ENCODE measurements at places on chromosomes 13 and 19.
A peak's percentile ranks its signal among the peaks of the same experiment; 100 is the strongest.

- DNase-seq, result no peak
Observed at GRCh38 chr19:29528946-29529645, 3.3 kb downstream of the VSTM2B start.

DNA sequence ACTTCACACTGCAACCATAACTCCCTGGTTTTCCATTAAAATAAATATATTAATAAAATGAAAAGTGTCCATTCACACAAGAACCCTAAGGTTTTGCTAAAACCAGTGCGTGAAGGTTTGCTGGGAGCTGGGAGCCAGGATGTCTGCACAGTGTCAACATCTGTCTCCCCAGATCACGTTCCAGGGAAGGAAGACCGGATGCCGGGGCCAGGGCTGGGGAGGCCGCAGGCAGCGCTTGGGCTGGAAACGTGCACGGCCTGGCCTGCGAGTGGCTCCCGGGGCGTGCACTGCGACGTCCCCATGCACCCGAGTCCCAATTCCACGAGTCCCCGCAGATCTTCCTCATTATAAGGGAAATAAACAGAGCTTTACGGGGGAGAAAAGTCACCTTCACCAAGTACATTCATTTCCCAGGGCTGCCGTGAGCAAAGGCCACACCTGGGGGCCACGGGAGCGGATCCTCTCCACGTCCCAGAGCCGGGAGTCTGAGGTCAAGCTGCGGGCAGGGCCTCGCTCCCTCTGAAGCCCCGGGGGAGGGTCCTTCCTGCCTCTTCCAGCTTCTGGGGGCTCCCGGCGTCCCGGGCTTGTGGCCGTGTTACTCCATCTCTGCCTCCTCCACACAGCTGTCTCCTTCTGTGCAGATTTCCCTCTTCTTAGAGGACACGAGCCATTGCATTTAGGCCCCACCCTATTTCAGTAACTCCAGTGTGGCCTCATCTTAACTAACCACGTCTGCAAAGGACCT is 12.8 kb downstream of the SHC2 start:
- DNase-seq, result no peak

DNA sequence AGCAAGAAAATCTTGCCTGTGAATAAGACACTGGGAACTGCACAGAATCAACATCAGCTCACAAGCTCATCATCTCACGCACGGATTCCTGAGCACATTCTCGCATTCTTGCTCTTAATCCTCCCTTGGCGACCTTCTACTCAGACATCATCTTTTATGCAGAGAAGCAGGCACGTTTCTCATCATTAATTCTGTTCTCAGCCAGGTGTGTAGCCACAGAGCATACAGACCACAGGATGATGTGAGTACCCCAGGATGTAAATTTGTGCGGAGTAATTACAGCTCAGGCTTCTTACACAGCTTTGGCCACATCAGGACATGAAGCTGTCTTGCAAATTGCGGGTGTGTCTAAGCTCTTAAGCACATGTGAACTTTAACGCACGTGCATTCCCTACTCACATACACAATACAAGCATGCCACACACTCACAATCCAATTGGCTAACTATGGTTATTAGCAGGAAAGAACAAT is 36.5 kb upstream of the SACS start:
- no peak for DNase-seq

DNA sequence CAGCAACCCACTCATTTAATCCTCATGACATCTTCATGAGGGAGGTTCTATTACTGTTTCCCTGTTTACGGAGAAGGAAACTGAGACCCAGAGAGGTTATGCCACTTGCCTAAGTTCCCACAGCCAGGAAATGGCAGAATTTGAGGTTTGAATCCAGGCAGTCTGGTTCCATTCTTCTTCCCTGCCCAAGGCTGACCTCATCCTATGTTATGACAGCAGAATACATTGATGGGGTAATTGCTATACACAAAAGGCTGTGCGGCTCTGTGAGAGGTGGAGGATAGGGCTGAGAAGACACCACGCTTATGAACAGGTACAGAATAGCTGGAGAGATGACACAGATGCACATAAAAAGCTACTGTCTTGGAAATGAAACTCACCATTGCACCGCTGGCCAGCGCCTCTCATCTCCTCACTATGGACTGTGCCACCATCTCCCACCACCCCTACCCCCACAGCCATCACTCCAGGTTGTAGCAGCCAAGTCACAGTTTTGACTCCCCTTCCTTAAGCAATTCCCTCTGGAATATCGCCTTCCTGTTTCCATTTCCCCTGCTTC is 11.5 kb downstream of the MAG start:
- DNase-seq, result no peak

GRCh38 chr13:113110048-113110851 is 4.7 kb downstream of the F7 start:
- DNase-seq, result no peak

DNA sequence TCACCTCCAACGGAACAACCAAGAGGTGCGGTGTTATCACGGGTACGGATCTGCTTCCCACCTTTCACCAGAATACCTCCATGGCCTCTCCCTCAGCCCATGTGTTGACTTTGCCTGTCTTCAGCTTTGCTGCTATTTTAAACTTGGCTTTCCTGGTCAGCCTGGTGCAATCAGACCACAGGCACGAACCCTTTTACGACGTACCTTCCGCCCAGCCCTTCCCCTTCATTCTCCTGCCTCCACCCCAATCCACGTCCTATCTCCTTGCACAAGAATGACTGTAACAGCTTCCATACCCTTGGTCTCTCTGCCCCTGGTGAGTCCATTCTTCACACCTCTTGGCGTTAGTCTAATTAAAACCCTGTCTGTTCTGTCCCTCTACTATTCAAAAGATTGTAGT is 431.7 kb downstream of the EFNB2 start:
- DNase-seq, result no peak

GRCh38 chr13:106083620-106084350 is 451.7 kb downstream of the EFNB2 start:
- DNase-seq, result no peak

DNA sequence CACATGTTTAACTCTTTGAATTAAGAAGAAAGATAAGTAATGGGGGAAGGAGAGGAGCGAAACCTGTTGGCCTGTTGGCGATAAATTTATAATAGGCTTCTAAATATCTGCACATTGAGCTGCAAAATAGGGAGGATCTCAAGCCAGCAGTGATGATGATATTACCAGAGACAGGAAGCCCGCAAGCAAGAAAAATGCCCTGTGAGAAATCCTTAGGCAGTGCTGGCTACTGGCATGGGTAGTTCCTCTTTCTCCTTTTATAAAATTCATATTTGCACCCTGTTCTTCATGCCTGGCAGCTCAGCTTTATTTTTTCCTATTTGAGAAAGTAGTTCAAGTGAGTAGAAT is 858 bp upstream of the USP12 start:
- DNase-seq, result no peak

DNA sequence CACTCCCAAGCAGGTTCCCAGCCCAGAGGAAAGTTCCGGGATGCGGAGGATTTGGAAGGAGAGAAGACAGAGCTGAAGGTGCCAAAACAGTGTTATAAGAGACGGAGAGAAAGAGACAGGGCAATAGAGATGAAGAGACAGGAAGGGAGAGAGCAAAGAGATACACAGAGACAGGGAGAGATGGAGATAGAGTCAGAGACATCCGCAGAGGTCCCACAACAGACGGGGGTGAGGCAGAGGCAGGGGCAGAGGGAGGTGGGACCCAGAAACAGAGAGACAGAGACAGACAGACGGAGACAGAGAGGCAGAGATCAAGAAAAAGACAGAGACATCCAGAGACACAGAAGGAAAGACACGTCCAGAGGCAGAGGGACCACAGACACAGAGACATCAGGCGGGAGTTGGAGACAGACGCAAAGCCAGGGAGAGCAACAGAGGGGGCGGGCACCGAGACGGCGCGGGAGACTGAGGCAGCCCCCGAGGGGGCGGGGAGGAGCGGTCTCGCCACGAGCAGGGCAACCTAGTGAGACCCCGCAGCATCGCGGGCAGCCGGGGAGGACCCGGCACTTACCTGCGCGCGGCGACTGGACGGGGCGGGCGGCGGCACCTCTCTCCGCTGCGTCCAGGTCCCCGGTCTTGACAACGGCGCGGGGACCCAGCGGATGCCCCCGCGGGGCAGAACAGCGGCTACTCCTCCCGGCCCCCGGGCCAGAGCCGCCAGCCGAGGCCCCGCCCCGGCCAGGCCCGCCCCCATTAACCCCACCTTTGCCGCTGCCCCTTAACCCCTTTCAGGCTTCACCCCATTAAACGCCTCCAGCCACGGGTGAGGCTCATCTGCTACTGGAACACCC is at the start of gene GPR4:
Gene GPR4 (minus strand): TSS at position 689 of the 851 bp plus-strand sequence. CDS start 10,346 bp downstream, outside the sequence.
- no peak for DNase-seq

DNA sequence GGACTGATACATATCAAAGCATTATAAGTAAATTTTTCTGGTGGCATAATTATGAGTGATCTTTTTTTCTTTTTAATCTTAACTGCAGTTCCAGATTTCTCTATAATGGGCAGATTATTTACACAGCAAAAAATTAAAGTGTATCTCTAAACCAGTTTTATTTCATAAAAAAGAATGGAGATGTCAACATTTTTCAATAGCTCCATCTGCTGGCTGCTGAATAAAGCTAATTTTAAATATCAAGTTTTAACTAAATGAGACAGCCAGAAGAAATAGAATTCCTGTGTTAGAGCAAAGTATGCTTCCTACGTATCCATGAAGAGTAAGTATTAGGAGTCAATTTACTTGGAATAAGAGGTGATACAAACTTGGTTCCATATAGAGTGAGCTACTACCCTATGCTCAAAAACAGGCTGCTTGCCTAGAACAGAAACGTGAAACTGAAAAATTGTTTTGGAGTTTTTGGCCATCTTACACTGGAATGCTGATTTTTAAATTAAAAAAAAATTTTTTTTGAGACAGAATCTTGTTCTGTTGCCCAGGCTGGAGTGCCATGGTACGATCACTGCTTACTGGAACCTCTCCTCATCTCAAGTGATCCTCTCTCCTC is 5.0 kb upstream of the PDS5B start:
- DNase-seq, result peak; percentile 15

- DNase-seq, result no peak
Observed at GRCh38 chr19:9971166-9971897, 35.0 kb upstream of the OLFM2 start.

DNA sequence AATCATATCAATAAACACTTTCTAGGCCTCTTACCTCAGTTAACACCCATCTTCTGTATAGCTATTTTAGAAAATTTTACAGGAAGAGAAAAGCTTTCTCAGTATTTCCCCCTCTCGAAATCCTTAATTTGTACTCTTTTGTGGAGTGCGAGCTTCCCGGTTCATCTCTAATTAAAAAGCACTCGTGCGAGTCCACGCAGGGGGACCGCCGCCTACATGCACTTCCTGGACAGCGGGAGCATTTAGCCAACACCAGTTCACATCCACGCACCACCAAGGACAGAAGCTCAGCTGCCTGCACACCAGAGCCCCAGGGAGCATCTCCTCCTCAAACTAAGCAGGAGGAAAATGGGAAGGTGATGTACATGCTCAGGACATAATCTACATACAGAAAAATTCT is 60.0 kb downstream of the RASA3 start:
- DNase-seq, result no peak

DNA sequence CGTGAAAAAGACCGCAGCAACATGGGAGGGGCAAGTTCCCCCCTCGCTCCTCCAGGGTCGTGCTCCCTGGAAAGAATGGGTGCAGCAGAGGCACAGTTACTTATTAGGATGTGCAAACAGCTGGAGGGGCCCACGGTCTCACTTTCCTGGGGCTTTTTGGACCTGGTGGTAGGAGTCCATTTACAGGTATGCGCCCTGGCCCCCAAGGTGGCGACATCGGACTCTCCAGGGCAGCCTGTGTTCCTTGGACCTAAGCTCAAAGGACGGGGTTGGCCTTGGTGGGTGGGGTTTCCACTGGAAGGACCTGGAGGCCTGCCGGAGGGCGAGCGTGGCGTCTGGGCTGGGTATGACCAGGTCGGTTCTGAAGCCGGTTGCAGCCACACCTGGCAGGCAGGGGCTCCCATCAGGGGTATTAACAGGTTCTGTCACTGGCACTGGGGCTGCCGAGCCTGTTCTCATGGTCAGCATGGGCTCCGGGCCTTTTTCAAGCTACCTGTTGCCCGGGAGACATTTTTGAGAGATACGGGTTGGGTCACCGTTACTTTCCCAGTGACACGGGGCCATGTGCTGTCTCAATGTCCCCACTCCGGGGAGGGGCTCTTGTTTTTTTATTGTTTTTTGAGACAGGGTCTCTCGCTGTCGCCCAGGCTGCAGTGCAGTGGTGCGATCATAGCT is 5.9 kb downstream of the ZFR2 start:
- no peak for DNase-seq

GRCh38 chr19:16620018-16620417 is 8.0 kb downstream of the MED26 start:
- DNase-seq, result no peak

- no peak for DNase-seq
Observed at GRCh38 chr13:76879203-76879882, 6.9 kb downstream of the KCTD12 start.

DNA sequence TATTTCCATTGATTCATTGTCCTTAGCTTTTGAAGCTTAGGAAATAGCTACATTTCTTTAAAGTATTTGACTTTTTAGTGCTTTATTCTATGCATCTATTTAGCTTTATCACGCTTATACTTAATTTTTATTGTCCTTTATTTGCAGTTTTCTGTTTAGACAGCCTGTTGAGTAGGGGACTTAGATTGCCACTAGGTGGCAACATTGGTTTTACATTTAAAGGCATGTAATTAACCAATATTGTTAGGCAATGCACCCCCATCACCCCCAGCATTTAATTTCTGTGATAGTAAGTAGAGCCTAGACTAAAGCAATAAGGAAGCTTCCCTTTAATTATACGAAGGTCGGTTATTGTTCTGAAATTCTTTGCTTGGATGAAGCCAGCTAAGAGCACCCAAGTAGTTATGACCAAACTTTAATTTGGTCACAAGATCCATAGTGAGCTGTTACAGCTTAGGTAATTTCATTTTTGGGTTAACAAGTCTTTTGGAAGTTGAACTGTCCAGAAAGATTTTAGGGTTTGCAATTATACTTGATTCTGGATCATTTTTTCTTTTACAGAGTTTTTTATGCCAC is 36.5 kb downstream of the B3GLCT start:
- DNase-seq, result peak; percentile 26

- no peak for DNase-seq
Observed at GRCh38 chr19:56191115-56191514, 6.5 kb downstream of the ZSCAN5B start.

- DNase-seq, result no peak
Observed at GRCh38 chr13:21929400-21929799, 258.5 kb downstream of the FGF9 start.

GRCh38 chr13:45490068-45490467 is 25.3 kb downstream of the COG3 start:
- DNase-seq, result no peak

DNA sequence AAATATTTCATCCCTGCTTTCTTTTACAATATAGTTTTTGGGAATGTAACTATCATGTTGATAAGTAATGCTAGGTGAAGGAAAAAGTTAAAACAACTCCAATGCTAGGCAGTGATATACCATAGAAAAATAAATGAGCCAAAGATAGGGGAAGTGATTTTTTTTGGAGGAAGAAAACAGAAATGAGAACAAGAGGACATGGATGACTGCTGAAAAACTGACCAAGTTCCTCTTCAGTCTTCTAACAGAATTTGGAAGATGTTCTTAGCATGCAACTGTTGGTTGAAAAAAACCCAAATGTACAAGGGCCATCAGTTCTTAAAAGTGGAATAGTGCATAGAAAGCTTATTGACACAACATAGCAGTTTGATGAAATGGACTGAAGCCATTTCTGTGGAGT is 262.5 kb upstream of the STARD13 start:
- DNase-seq, result no peak

- DNase-seq, result no peak
Observed at GRCh38 chr19:1173159-1173844, 766 bp downstream of the SBNO2 start.

- DNase-seq, result no peak
Observed at GRCh38 chr19:8615813-8616596, 5.5 kb upstream of the ADAMTS10 start.

GRCh38 chr19:47657719-47658118 is 48.8 kb downstream of the BICRA start:
- no peak for DNase-seq

Measured in NCI-H446 treated with DMSO at 0.1 percent for 48 hours (cell line).